ENCODE measurements at places on chromosomes 2 and 18. TPM values are rescaled to one million over a fixed set of nuclear protein-coding genes. Genes with fewer than 3 reads are reported as not detected.
A peak's percentile ranks its signal among the peaks of the same experiment; 100 is the strongest.

DNA sequence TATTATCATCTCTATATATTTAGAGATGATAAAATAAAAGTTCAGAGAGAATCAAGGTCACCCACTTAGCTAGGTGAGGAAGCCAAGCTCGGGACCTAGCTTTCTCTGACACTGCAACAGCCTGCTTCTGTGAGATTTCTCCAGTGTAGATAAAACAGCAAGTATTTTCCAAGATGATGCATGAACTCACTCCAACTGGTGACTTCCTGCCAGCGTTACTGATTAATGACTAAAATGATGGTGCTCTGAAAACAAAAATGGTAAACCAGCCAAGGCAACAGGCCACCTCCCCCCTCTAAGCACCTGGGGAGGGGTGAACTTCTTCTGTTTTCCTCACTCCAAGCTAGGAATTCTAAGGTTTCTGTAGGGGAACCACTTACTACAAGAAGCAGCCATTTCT is 510.2 kb upstream of the ID2 start:
- DNase-seq: peak; percentile 21

The COLEC12 gene
- 0.02 TPM for total RNA-seq

The ARHGEF33 gene
- total RNA-seq: 0.09 TPM

- DNase-seq: peak; percentile 85
Observed at GRCh38 chr2:105324732-105325131, 4.8 kb downstream of the TGFBRAP1 start.

The PLGLB2 gene
- total RNA-seq: 0.50 TPM

- no peak for DNase-seq
Observed at GRCh38 chr2:216761133-216761532, 65.8 kb upstream of the IGFBP5 start.

GRCh38 chr2:232537079-232537478 is 2.4 kb upstream of the CHRNG start:
- DNase-seq: no peak

DNA sequence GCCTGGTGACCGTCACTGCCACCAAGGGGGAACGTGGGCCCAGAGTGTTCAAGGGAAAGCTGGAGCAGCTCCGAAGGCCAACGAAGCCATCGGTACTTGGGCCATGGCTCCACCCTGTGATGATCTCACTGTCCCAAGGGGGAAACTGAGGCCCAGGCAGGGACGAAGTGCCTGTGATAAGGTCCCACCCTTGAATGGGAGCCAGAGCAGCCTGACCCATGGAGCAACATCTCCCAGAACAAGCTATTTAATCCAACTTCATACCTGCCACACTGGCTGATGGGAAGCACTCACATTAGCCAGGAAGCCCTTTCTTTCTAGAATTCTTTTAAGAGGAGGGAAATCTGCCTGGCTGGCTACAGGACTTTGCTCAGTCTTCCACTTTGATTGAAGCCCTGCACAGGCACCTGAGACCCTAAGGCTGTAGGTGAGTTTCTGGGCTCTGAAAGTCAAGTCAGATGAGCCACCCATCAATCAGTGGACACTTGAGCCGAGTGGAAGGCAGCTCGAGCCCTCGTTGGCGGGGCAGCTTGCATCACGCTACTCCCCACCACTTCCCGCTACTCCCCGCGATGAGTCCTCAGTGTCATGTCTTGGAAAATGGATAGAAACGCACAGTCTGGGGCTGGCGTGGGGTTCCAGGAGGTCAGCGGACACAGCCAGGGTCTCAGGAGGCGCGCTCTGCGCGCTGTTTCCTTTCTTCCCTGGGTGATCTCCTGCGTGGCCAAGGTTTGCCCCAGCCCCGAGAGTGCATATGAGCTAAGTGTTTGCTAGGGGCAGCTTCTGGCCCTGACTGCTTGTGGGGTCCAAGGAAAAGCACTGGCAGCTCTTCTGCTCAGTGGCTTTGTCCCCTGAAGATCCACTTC is 2.5 kb upstream of the HS6ST1 start:
- no peak for DNase-seq

- no peak for DNase-seq
Observed at GRCh38 chr18:26961839-26962238, 96.3 kb upstream of the AQP4 start.

The SLC4A3 gene
- 11.4 TPM for total RNA-seq

The PRKAG3 gene
- not detected for total RNA-seq

- DNase-seq: no peak
Observed at GRCh38 chr2:69545477-69545932, 98.0 kb downstream of the AAK1 start.

- DNase-seq: no peak
Observed at GRCh38 chr2:43000242-43001054, 208.1 kb upstream of the HAAO start.

The ZAP70 gene
- not detected for total RNA-seq

The ALPP gene
- total RNA-seq: 0.84 TPM

All from A172 (cell line).